GM04504 (cell line): ENCODE measurements at places on chromosomes 3 and 15.

DNA sequence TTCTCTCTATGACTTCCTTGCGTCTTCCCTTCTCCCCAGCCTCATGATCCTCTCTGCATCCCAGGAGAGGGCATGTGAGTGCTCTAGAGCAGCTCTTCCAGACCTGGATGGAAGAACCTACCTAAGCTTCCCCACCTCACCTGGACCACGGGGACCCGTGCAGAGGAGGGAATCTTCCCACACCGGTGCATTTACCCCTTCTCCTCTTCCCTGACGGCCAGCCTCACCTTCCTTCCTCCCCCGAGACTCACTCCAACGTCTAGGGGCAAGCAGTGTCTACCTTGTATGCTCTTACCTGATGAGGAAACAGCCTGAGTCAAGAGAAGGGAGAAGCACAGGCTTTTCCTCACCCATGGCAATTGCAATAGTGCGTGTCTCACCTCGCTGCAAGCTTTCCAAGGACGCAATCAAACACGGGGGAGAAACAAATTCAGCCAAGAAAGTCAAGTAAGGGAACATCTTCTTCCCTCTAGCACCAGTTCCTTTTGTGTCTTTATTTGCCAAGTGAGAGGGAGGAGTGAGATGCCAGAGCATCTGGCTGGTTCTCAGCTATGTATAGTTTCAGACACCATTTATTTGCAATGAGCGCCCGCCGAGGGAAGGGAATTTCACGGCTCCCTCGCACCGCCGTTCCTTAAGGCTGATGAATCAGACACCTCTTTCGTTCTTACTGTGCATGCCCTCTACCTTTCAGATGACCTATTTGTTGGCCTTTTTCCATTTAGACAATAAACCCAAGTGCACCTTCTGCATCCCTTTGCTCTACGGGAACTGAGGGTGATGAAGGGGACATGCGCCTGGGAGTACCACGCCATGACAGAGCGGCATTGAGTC lies 1.8 kb upstream of the CCR9 start:
- no peak for DNase-seq

GRCh38 chr3:184237807-184238206 lies 8.4 kb downstream of the VWA5B2 start:
- no peak for DNase-seq

DNA sequence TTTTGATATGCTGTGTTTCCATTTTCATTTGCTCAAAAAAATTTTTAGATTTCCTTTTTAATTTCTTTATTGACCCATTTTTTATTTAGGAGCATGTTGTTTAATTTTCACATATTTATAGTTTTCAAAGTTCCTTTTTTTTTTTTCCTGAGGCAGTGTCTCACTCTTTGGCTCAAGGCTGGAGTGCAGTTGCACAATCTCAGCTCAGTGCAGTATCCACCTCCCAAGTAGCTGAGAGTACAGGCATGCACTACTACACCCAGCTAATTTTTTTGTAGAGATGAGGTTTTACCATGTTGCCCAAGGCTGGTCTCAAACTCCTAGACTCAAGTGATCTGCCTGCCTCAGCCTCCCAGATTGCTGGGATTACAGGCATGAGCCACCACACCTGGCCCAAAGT lies 36.2 kb downstream of the PFN2 start:
- peak; percentile 58 for DNase-seq

GRCh38 chr3:13954266-13954665 lies 74.4 kb upstream of the WNT7A start:
- DNase-seq, result no peak

DNA sequence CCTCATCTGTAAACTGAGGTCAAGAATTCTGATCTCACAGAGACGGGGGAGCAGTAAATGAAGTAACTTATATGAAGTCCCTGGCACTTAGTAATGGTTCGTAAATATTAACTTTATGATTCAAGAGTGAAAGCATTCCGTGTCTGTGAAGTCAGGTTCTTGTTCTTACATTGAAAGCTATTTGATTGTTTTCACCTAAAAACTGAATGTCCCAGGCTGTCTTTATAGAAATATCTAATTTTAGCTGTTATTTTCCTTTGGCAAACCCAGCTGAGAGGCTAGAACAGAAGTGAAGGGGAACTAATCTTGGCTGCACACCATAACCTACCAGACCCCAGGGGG lies 84.5 kb downstream of the CHSY1 start:
- no peak for DNase-seq

GRCh38 chr3:13770170-13771169 lies 109.4 kb downstream of the WNT7A start:
- DNase-seq, result no peak

DNA sequence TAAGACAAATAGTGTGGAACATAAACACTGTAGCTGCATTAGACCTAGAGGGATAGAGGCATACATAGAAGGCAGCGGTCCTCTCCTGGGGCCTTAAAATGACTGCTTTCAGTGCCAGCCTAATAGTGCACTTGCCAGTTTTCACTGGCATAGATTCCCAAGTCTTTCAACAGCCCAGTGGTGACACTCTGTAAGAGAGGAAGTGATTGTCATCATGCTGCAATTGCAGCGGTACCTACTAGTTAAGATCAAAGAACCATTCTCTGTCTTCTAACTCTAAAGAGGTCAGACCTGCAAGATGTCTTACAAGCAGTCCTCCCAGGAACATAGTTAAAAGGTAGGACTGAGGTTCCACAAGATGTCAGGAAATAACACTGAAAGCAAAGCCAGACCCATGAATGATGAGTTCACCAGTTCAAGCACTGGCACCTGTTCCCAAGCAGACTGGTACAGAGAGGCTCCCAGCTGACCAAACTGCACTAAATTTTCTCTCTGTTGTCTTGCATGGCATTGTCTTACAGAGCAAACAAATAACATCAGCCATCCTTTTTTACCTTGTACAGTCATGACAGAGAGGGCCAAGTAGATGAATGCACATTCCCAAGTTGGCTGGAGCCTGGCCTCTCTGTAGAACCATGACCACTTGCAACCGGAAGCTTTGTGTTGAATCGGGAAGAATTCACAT lies 100.5 kb upstream of the SKOR1 start:
- no peak for DNase-seq

DNA sequence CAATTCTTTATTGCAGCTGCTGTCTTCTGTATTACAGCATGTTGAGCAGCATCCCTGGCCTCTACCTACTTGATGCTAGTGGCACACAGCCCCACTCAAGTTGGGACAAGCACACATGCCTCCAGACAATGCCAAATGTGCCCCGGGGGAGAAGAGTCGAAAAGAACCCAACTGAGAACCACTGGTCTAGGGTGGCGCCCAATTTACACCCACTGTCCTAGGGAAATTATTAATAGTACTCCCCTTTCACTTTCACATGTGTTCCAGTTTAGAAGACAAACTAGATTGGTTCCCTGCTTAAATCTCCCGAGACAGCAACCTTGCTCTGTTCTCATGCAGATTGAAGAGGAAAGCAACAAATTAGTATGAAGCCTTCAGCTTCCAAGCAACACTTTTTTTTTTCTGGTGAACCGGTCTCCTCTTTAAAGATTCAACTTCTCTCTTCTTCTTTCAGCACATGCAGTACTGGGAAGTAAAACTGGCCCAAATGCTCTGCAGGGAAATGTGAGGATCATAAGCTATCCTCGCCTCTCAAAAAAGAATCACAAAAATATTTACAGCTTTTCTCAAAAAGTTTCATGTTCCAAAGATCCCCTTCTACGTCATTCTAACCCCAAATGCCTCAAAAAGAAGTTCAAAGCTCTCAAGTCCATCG lies 823.9 kb upstream of the CFAP20DC start:
- DNase-seq, result no peak

GRCh38 chr3:113287803-113288648 lies 76.7 kb downstream of the BOC start:
- peak; percentile 39 for DNase-seq

GRCh38 chr3:53716998-53717397 lies 129.2 kb downstream of the CHDH start:
- no peak for DNase-seq

GRCh38 chr3:120646771-120647432 lies 35.1 kb downstream of the HGD start:
- no peak for DNase-seq

DNA sequence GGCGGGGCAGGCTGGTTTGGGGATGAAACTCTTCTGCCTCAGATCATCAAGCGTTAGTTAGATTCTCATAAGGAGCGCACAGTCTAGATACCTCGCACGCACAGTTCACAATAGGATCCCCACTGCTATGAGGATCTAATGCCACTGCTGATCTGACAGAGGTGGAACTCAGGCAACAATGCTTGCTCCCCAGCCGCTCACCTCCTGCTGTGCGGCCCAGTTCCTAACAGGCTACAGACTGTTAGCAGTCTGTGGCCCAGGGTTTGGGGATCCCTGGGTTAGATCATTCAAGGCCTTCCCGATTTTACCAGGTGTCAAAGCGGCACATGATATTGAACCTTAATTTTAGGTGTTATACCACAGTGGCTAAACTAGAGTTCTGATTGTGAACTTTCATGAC lies 232.8 kb downstream of the UBE2E2 start:
- no peak for DNase-seq

GRCh38 chr3:108415661-108416060 lies 94.7 kb downstream of the MYH15 start:
- DNase-seq, result no peak

GRCh38 chr3:101868534-101869464 lies 19.5 kb downstream of the NFKBIZ start:
- no peak for DNase-seq

DNA sequence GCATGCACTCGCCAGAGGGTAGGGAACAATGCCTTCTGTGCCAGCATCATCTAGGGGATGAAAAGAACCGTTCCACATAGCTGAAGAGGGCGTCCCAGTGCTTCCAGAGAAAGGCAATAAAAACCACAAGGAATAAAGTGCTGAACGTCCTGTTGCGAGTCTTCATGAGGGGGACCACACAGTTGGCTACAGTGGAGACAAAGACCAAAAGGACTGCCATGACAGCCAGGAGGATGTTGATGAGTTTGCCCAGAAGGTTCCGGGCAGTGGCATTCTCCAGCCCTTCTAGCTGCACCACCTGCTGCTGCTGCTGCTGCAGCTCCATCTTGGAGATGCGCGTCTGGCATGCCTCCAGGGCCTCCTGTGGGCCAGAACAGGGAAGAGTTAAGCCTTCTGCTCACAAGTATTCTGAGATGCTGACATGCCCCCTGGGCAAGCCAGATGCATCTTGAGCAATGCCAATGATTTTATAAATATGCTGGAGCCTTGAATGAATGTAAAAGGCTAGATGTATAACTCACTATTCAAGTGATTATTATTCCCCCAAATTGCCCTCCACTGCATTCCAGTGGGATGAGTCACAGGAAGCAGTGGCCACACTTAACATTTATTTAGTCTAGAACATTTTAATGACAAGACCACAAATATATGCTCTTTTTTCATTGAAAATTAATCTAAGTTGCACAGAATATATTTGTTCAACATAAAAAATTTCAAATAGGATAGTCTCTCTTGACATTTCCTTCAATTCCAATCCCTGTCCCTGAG lies 45.1 kb upstream of the PLXND1 start:
- peak; percentile 70 for DNase-seq

GRCh38 chr3:97871801-97872524 lies 50.2 kb downstream of the CRYBG3 start:
- DNase-seq, result peak; percentile 85

DNA sequence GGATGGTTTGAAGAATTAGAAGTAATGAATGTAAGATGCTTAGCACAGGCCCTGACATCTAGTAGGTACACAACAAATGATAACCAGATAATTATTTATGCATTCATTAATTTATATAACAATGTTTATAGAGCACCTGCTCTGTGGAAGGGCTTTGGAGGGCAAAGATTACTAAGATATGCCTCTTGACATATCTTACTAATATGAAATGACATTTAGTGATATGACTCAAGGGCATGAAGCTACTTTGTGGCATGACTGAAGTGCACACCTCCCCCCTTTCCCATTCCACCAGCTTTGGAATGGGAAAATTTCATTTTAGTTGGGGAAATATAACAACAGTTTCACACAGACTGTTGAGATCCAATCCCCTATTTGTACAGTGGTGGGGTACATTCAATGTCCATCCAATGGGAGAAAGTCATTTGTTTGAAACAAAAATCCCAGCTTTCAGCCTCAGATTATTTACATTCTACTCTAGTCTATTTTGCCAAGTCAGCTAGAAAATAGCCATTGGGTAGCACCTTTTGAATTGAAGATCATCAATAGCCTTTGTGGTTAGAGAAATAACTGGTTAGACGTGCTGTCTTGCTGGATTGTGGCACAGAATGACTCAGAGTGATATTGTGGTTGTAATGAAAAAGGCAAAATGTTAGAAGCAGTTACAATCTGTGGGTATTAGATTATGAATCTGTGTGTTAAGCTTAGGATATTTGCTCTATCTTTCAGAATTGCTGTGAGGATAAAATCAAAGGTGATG lies 72.9 kb downstream of the MOBP start:
- no peak for DNase-seq

DNA sequence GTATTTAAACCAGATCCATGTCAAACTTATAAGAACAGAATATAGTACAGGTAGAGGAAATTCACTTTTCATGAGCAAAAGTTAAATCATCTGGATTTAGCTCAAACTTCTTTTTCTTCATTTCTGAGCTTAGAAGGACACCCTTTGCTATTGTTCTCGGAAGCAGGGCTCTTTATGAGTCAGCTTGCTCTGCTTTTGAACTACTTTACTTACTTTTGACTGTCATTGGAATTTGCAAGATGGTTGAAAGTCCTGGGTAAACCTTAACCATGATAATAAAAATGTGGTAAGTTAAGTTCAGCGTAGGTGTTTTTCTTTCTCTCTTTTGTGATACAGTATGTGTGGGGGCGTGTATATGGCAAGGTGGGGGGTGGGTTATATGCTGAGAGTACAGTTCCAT lies 312.7 kb upstream of the DPH6 start:
- no peak for DNase-seq

DNA sequence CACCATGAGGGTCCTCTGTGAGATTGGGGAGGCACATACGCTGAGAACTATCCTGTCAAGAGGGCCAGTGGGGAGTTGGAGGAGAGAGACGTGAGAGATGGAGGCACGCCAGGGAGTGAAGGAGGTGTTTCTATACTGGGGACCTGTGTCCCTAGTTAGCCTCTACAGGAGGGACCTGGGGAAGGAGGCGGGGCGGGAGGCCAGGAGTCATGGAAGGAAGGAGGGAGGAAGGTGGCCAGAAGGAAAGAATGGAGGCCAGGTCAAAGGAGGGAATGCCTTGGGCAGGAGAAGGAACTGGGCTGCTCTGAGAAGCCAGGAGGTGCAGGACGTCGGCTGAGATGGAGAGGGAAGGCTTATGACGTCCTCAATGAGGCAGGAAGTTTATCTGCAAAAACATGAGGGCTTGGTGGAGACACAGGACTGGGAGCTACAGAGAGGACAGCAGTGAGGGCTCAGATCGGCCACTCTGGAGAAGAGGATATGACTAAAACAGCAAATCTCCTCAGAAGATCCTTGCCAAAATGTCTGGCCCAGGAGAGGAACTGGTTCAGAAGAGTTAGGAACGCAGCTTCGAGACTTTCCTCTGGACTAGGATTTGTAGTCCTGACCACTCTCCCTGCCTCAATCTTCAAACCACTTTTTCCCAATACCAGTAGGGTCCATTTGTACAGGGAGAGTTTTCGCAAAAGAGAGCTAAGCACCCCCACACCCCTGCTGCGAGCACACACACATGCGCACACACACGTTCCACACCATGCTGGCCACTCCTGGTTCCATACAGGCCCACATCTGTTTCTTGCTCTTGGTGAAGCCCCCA lies 59.9 kb downstream of the ADCY5 start:
- no peak for DNase-seq

- DNase-seq, result no peak
These were observed 80.1 kb downstream of the EOMES start for GRCh38 chr3:27641888-27642601.

- no peak for DNase-seq
These were observed 27.8 kb downstream of the RBPMS2 start for GRCh38 chr15:64747578-64747977.

- no peak for DNase-seq
These were observed 55.8 kb downstream of the GUCA1C start for GRCh38 chr3:108897883-108898282.

GRCh38 chr3:48112813-48113212 lies 75.4 kb downstream of the CDC25A start:
- DNase-seq, result no peak
